G401 (cell line): ENCODE measurements at places on chromosomes 1 and 21.
A peak's percentile ranks its signal among the peaks of the same experiment; 100 is the strongest.

DNA sequence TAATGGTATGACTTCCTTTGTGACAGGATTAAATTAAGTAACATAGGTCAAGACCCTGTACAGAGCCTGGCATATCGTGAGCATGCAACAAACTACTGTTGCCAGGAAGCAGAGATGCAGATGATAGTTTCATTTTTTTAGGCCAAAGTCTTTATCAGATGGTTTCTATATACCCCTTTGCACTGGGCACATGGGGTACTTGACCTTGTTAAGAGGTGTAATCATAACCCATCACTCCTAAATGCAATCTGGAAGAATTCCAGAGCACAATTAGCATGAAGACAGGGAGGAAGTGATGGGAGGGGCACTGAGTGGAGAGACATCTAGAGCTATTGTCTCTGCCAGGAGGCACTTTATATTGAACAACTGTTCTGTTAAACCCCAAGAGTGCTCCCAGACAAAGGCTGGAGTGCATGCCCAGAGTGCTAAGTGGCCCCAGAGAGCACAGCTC, 22.1 kb downstream of the ZBTB17 start:
- DNase-seq, result no peak

GRCh38 chr1:17101261-17101660, 18.0 kb downstream of the PADI2 start:
- DNase-seq, result no peak

- DNase-seq, result no peak
Observed at GRCh38 chr1:196142111-196142640, 466.1 kb downstream of the KCNT2 start.

DNA sequence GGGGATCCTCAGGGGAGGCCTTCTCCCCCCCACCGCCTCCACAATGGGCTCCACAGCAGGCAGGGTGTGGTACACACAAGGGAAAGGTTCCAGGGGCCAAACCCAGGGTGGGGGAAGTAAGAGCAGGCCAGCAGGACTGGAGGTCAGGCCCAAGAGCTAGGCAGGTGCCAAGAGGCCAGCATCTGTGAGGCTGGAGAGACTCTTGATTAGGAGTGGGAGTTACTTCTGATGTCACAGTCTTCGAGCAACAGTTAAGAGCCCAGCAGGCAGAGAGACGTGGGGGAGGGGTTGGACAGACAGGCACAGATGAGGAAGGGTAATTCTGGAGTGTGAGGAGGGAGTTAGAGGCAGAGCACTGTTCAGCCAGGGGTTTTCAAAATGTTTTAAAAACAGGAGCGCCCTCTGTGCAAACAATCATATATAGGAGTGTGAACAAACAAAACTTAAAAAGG, 55.8 kb downstream of the SLC9A1 start:
- no peak for DNase-seq

DNA sequence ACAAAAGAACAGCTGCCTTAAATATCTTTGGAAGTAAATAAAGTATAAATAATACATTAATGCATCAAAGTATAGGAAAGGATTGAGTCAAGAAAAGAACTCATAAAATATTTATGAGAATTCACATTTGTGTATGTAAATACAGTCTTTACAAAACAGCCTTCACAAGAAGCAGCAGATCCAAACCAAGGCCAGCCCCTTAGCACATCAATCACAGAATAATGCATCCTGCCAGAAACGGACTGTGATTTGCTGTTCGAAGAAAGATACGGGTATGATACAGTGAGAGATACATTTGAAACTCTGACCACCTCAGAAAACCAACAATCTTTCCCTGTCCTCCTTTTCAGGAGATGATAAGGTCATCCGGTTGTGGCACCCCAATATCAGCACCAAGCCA, 70.9 kb downstream of the WDR64 start:
- DNase-seq, result no peak

- no peak for DNase-seq
Observed at GRCh38 chr21:41605178-41605933, 97.4 kb upstream of the TMPRSS2 start.

DNA sequence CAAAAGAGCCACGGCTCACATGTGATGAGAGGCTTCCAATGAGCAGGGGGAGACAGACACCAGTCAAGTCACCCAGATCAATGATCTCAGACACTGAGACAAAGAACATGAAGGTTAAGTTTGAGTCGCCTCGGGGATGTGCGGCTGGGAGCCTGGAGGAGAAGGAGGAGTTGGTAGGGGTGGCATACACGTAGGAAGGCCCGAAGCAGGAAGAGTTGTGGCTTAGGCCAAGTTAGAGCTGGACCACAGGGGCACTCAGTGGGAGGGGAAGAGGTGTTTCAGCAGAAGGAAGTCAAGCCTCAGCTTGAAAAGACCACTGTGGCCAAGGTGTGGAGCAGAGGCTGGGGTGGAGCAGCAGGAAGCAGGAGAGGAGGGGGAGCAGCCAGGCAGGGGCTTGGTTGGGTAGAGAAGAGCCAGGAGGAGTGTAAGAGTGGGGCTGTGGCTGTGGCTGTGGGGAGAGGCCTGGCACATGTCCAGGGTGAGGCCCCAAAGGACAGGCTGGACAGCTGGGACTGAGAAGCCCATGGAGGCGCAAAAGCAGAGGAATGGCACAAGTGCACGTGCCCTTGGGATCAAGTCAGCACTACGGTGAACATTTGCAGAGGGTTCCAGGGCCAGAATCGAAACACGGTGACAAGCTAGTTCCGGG, 27.6 kb downstream of the CTNNBIP1 start:
- no peak for DNase-seq

DNA sequence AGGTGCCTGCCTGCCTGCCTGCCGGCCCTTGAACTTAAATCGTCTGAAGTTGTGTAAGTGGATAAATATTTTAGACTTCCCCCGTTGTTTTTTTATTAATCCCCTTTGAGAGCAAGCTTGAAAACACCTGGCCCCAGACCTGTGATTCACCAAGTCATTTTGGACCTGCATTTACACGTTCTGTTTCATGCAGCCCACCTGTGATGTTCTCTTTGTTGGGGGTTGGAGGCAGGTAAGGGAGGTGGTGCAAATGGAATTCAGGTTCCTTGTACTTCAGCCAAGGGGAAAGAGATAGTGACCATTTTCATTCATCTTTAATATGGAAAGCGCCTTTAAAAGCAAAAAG, 1.2 kb downstream of the SLC37A1 start:
- DNase-seq, result no peak

DNA sequence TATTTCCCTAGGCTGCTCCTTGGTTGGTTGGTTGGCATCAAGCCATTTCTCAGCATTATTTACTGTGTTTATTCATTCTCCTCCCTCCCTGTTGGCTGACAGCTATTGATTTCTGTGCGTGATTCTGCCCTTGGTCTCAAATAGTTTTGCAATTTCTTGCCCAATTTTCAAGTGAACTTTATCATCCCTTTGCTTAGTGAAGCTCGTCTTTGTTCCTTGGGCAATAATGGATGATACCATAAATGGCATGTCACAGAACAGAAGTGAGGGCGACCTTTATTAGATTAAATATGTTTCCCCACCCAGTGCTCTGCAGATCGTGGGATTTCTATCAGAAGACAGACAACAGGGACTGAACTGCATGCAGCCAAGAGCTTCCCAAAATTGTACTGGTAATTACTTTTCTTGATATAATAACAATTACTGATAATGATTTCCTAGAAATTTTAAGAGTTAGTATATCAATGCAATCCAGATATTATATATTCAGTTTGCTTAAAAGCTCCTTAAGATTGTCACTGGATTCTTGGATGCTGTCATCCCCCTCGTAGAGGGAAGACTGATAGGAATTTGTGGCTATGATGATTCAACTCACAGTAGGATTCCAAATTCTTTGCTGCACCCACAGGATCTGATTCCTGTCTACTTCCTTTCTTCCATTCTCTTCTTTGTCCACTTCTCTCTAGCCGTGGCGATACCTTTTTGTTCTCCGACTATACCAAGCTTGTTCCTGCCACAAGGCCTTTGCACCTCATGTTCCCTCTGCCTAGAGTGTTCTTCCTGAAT, 122.1 kb upstream of the KAZN start:
- DNase-seq, result no peak

GRCh38 chr1:214401666-214402065, 120.7 kb downstream of the SMYD2 start:
- DNase-seq, result no peak

- no peak for DNase-seq
Observed at GRCh38 chr1:36380143-36380619, 5.5 kb downstream of the STK40 start.

DNA sequence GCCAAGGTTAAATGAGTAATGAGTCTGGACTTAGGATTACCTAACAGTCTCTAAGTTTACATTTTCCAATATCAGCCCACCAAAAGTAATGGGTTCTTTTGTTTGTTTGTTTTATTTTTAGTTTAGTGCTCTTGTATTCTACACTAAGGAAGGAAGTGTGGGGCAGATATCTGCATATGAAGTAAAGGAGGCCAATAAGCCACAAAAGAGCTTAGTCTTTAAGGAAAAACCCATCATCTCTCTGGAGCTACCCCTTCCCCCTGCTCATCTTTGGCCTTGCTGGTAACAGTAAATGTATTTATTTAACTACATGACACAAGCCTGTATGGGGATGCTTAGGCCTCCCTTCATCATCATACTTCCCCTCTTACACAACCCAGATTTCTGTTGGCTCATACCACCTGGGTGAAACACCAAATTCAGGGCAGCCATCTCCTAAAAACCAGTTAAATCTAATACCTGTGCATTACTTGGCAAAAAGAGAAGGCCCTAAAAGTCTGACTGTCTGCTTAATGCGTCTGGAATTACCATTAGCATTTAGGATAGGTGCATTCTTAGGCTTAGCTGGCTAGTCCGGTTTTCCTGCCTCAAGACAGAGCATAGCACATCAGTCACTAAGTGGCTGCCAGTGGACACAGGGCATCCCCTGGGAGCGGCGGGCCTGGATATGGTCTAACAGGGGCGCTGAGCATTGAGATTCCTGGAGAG, 96.8 kb upstream of the ADGRL2 start:
- DNase-seq, result no peak

GRCh38 chr1:4483021-4483625, 171.3 kb upstream of the AJAP1 start:
- no peak for DNase-seq

GRCh38 chr21:44423941-44424607, 31.2 kb upstream of the LRRC3 start:
- DNase-seq, result no peak

GRCh38 chr21:44996501-44996921, 56.7 kb downstream of the SLX9 start:
- DNase-seq, result no peak

- DNase-seq, result peak; percentile 60
Observed at GRCh38 chr1:107829036-107829770, 135.8 kb downstream of the VAV3 start.

GRCh38 chr1:12339396-12339795, 109.6 kb downstream of the VPS13D start:
- no peak for DNase-seq
